Left colon (tissue), 2 donors: ENCODE measurements at places on chromosomes 5 and 9.

- DNase-seq, result peak; percentile 60
These were observed 1.4 kb downstream of the MLLT3 start for GRCh38 chr9:20620650-20621470.

GRCh38 chr5:172283862-172284610, 472 bp upstream of the UBTD2 start:
- DNase-seq, result peak; percentile 77

DNA sequence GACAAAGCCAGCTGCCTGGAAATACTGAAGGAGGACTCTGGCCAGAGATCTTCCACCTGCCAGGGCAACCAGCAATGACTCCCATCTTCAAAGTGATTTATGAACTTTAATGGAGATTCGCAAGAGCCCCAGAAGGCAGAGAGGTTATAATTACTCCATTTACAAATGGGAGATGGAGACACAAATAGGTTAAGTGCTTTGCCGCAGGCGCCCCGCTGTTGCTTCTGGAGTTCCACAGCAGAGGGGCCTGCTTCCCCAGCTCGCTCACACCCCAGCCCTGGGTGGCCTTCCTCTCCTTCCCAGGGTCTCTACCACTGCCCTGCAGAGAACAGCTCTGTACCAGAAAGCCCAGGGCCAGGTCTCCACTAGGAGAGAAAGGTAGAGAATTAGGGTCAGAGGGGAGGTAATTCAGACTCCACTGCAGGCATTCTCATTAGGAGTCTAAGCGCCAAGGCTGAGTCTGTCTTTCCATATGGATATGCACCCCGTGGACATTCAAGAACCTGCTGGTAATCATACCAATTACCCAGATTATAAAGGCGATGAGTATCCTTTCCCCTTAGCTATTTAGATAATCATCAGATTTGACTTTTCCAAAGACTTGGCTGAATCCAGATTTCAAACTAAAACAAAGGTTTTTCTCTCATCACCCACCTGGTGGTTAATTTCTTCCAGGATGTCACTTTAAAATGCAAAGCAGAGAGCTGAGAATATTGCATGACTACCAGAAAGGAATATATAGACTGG, 157.6 kb upstream of the TUT7 start:
- DNase-seq, result no peak

- no peak for DNase-seq
These were observed 17.9 kb upstream of the KIF4B start for GRCh38 chr5:154995679-154996078.

- no peak for DNase-seq
These were observed 86.3 kb upstream of the TAF11L2 start for GRCh38 chr5:17411436-17412402.
